Dermis blood vessel endothelial cell (primary cell): ENCODE measurements at places on chromosomes 4 and X.

DNA sequence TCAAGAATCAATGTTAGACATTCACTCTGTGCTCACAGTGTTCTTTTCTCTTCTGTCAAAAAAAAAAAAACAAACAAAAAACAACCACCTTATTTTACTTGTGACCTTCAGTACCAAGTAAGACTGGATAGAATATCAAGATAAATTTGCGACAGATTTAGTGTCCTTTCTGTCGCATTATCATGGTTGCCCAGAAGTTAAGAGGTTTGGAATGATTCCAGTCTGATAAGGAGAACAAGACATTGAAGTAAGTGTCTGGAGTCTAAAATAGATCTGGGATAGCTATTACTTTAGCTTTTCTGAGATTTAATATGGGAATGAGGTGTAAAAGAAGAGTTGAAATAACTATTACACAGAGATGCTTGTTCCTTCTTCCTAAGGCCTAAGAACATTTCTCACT is 31.7 kb downstream of the SNCA start:
- DNase-seq: no peak

DNA sequence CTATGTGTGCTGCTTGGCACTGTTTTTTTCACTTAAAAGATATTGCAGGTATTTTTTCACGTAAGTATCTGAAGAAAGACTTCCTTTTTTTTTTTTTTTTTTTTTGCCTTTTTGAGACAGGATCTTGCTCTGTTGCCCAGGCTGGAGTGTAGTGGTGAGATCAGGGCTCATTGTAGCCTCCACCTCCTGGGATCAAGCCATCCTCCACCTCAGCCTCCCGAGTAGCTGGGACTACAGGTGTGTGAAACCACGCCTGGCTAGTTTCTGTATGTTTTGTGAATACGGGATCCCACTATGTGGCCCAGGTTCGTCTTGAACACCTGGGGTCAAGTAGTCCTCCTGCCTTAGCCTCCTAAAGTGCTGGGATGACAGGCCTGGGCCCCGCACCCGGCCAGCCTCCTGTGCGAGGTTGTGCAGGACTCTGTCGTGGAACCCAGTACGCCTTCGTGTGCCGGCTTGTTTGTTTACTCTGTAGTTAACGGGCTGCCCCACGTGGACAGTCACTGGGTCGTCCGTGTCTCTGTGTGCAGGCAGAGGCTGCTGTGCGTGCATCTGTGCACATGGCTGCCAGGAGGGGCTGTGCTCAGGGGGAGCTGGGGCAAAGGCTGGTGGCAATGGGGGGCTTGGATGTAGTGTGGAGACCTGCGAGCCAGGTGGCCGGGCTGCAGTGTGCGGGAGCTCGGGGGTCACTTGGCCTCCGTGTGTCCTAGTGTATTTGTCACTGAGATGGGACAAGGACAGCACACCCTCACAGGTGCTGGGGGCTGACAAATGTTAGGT is 179.5 kb downstream of the ADRA2C start:
- no peak for DNase-seq

DNA sequence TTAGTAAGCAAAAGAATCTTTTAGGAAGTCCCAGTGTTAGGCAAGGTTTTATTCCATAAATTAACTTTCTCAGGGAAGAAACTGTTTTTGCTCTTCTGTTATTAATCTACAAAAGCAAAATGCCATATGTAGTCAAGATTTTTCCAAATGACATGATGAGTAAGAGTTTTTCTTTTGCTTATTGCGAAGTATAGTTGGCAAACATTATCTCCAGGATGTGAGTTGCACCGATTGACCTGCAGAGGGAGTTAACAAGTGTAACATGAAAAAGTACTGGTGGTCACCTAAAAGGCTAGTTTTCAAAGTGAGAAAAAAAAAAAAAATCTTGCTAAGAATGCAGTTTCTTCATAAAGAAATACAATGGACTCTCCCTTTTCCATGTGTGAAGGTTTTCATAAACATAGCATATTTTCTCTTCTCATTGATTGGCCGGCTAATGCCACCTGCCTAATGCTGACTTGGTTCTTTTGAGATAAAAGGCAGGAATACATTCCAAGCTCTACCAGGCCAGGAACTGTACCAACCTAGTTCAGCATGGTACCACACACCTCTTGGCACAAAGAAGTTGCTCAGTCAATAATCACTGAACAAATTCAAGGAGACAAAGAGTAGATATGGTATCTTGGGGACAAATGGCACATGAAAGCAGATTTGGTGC is 100.2 kb downstream of the LNX1 start:
- DNase-seq: peak; percentile 83

- DNase-seq: peak; percentile 62
Measured at GRCh38 chrX:34584781-34585180, 72.3 kb downstream of the TMEM47 start.

DNA sequence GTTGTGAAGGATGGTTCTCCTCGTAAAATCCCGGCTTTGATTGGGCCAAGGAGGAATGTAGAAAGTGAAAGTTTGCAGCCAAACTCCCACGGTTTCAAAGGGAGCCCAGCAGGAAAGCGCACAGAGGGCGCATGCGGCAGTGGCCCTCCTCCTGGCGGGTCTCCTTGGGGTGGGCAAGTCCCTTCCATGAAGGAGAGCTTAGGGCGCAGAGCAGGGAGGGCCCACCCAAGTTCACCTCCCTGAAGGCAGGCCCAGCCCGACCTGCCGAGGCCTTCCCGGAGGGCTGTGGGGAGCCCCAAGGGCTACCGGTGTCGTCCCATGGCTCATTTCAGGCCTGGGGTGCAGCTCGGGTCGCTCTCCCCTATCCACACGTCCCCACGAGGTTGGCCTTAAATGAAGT is 2.0 kb downstream of the PDZD4 start:
- DNase-seq: no peak
